ENCODE measurements at places on chromosomes 7 and 10.
A peak's percentile ranks its signal among the peaks of the same experiment; 100 is the strongest.

GRCh38 chr7:106634958-106635357 is 26.0 kb downstream of the CCDC71L start:
- no peak for ATAC-seq

DNA sequence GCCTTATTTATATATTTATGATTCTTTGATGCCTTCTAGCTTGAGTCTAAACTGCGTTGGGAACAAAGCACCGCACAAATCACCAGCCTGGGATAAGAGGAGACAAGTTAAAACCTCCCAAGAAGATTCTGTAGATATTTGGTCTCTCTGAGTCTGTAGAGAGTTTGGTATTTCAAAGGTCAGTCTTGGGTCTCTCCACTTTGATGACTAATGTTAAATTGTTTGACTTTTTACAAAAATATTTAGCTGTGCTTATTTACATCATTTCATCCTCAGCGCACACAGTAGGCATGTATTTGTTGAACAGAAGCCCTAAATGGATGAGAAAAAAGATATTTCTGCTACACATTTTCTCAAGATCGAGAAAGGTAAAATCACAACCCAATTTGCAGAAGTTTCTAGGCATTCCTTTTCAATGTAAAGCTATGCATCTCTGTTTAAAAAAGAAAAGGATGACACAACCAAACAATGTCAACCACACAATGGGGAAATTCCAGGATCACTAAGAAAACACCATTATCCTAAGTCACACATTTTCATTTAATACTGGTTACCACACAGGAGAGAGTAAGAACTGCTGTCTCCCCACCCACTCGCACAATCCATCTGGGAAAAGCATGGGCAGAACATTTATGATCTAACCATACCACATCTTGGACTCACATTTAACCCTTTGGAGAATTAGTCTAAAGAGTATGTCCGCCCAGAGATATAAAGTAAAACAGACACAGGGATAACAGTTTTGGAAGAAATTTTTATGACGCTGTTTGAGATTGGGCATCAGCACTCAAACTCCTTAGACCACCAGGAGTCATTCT is 4.4 kb downstream of the CDK6 start:
- ATAC-seq = peak; percentile 12

- no peak for ATAC-seq
Measured at GRCh38 chr7:94530109-94530508, 20.5 kb downstream of the CASD1 start.

GRCh38 chr10:32271617-32272016 is 75.3 kb downstream of the EPC1 start:
- ATAC-seq = no peak

GRCh38 chr10:29646238-29646902 is 11.6 kb upstream of the SVIL start:
- ATAC-seq = peak; percentile 89

Measured in activated T-helper 17 cell treated with anti-CD3 and anti-CD28 coated beads, Interleukin-2, amount 50 U/mL, for 72 hours (primary cell).